ENCODE measurements at places on chromosomes 2 and 18. TPM values are rescaled to one million over a fixed set of nuclear protein-coding genes. Genes with fewer than 3 reads are reported as not detected.
A peak's percentile ranks its signal among the peaks of the same experiment; 100 is the strongest.

C2orf92 gene
- total RNA-seq: 6.9 TPM

RHBDD1 gene
- total RNA-seq: 33.1 TPM

GRCh38 chr2:24774373-24774772, 18.8 kb downstream of the PTRHD1 start:
- no peak overlapping the region for H3K4me3 ChIP-seq
- peaks cover 6% of the 10 kb centered on the region for H3K36me3 ChIP-seq
- no peak overlapping the region for H3K27ac ChIP-seq

TPO gene
- total RNA-seq: not detected

GRCh38 chr18:50788284-50788683, 31.5 kb downstream of the MRO start:
- H3K27ac ChIP-seq: no peak overlapping the region
- H3K36me3 ChIP-seq: no peaks in the 10 kb centered on the region
- H3K27me3 ChIP-seq: no peaks in the 10 kb centered on the region
- DNase-seq: no peak

DNA sequence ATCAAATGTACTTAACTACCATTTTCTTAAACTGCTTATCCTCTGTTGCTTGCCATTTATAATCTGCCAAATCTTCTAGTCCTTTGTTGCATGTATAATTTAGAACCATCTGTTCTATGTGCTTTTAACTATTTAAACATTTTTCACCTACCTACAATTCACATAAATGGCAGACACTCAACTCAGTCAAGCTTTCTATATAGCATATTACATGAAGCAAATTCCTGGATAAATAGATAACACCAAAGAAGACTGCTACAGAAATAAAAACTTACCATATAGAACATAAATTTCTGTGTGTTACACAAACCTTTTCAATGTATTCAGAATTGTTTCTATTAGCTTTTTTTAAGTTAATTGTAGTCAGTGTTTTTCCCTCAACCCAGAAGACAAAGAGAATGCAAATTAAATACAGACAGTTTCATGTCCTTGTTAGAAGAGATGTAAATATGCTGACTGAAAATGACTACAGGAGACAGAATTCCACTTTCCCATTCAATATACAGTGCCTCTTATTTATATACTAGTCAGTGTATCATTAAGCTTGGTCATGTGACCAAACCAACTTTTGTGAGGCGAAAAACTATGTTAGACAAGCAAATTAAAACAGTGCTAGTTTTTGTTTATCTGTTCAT, 2.6 kb downstream of the BAZ2B start:
- H3K27me3 ChIP-seq: peaks cover 35% of the 10 kb centered on the region
- peaks cover 8% of the 10 kb centered on the region for H3K4me1 ChIP-seq
- DNase-seq: no peak
- no peak overlapping the region for H3K4me3 ChIP-seq
- H3K27ac ChIP-seq: no peak overlapping the region

DNA sequence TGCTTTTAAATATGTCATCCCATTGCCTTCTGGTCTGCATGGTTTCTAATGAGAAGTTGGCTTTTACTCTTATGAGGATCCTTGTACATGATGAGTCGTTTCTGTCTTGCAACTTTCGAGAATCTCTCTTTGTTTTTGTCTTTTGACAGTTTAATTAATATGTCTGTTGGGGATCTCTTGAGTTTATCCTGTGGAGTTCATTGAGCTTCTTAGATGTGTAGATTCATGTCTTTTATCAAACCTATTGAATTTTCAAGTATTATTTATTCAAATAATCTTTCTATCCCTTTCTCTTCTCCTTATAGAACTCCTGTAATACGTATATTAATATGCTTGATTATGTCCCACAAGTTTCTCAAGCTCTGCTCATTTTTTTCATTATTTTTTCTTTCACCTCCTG, 67.9 kb downstream of the TMEM185B start:
- DNase-seq: no peak
- H3K36me3 ChIP-seq: peaks cover 22% of the 10 kb centered on the region
- no peaks in the 10 kb centered on the region for H3K4me1 ChIP-seq
- H3K4me3 ChIP-seq: no peak overlapping the region

GRCh38 chr2:195871326-195871725, 197.3 kb downstream of the DNAH7 start:
- no peak for DNase-seq
- peaks cover 5% of the 10 kb centered on the region for H3K27me3 ChIP-seq
- no peak overlapping the region for H3K4me3 ChIP-seq
- no peaks in the 10 kb centered on the region for H3K36me3 ChIP-seq
- no peaks in the 10 kb centered on the region for H3K4me1 ChIP-seq
- no peak overlapping the region for H3K27ac ChIP-seq

DNA sequence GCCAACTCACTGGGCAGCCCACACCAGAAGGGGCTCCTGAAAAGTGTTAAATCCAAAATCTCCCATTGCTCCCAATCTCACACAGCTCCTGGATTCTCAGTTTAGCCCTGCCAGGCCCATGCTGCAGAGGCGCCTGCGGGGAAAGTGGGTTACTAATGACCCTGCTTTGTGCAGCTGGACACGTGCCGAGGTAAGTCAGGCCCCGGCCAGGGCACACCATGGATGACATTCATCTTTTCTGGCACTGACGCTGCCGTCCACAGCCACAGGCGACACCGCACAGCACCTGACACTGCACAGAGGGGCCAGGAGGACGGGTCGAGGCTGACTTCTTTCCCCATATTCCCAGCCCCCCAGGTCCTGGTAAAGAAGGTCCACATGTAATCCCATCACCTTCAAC, 193.5 kb downstream of the EIPR1 start:
- H3K27ac ChIP-seq: no peak overlapping the region
- H3K36me3 ChIP-seq: peaks cover 8% of the 10 kb centered on the region
- DNase-seq: no peak
- no peaks in the 10 kb centered on the region for H3K4me1 ChIP-seq
- no peak overlapping the region for H3K4me3 ChIP-seq

STEAP3 gene
- 0.19 TPM for total RNA-seq

CCDC74B gene
- 1.5 TPM for total RNA-seq

RAPGEF4 gene
- 1.1 TPM for total RNA-seq

- DNase-seq: no peak
- H3K4me3 ChIP-seq: no peak overlapping the region
- no peaks in the 10 kb centered on the region for H3K4me1 ChIP-seq
- no peaks in the 10 kb centered on the region for H3K36me3 ChIP-seq
Measured at GRCh38 chr18:7722955-7723354, 155.8 kb downstream of the PTPRM start.

- DNase-seq: no peak
- peak overlapping the region; percentile 54 for H3K4me3 ChIP-seq
- peak overlapping the region; percentile 67 for H3K27ac ChIP-seq
- no peaks in the 10 kb centered on the region for H3K27me3 ChIP-seq
Measured at GRCh38 chr2:149537092-149537726, 50.4 kb downstream of the MMADHC start.

- H3K27ac ChIP-seq: no peak overlapping the region
- no peaks in the 10 kb centered on the region for H3K27me3 ChIP-seq
- no peak overlapping the region for H3K4me3 ChIP-seq
- peaks cover 4% of the 10 kb centered on the region for H3K36me3 ChIP-seq
- H3K4me1 ChIP-seq: no peaks in the 10 kb centered on the region
Measured at GRCh38 chr2:36197181-36197971, 158.2 kb upstream of the CRIM1 start.

GRCh38 chr18:22214731-22215528, 45.5 kb downstream of the GATA6 start:
- no peak overlapping the region for H3K4me3 ChIP-seq
- H3K4me1 ChIP-seq: peaks cover 4% of the 10 kb centered on the region
- no peak for DNase-seq
- peaks cover 1% of the 10 kb centered on the region for H3K27me3 ChIP-seq

DNA sequence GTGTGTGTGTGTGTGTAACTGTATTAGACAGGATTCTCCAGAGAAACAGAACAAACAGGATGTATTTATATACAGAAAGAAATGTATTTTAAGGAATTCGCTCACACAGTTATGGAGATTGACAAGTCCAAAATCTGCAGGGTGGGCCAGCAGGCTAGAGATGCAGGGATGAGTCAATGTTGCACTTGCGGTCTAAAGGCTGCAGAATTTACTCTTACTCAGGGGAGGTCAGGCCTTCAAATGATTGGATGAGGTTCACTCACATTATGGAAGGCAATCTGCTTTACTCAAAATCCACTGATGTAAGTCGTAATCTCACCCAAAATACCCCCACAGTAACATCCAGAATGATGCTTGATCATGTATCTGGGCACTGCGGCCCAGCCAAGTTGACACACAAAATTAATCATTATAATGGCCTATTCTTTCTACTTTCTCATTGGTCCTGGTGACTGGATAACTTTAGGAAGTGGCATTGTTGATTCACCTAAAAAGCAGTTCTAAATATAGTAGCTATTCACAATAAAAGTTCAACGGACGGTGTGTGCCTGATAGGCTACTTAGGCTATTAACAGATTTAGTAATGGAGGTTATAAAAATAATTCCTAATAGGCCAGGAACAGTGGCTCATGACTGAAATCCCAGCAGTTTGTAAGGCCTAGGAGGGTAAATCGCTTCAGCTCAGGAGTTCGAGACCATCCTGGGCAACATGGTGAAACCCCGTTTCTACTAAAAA, 40.6 kb upstream of the ACYP2 start:
- H3K27ac ChIP-seq: no peak overlapping the region
- peaks cover 6% of the 10 kb centered on the region for H3K4me1 ChIP-seq
- DNase-seq: no peak
- no peaks in the 10 kb centered on the region for H3K36me3 ChIP-seq
- H3K27me3 ChIP-seq: no peaks in the 10 kb centered on the region

EVX2 gene
- not detected for total RNA-seq

AOX1 gene
- not detected for total RNA-seq

DNA sequence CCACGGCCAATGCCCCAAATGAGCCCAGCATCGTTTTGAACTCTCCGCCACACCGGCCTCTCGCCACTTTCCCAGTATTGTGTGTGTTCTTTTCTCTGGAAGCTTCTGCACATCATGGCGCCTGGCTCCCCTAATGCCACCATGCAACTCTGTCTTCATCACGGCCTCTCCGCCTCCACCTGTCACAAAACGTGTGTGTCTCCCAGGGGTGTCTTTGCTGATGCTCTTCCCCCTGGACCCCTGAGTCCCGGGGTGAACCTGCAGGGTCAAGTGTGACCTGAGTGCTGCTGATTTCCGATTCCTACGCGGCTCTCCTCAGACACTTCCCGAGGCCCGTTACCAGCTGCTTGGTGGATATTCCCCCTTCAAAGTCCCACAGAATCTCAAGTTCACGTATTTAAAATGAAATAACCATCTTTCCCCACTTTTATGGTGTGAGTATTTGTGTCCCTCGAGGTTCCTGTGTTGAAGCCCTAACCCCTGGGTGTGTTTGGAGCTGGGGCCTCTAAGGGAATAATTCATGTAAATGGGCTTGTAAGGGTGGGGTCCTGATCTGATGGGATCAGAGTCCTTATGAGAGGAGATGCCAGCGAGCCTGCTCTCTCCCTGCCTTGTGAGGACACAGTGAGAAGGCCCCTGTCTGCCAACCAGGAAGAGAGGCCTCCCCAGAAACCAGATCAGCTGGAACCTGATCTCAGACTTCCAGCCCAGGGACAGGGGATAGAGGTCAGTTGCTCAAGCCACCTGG, 87.5 kb upstream of the PXDN start:
- DNase-seq: no peak
- peaks cover 2% of the 10 kb centered on the region for H3K27me3 ChIP-seq
- H3K36me3 ChIP-seq: no peaks in the 10 kb centered on the region
- no peak overlapping the region for H3K27ac ChIP-seq
- no peaks in the 10 kb centered on the region for H3K4me1 ChIP-seq
- no peak overlapping the region for H3K4me3 ChIP-seq

- H3K27ac ChIP-seq: no peak overlapping the region
- H3K4me3 ChIP-seq: no peak overlapping the region
- H3K27me3 ChIP-seq: no peaks in the 10 kb centered on the region
- DNase-seq: no peak
Measured at GRCh38 chr18:27713738-27714095, 463.2 kb downstream of the CDH2 start.

INO80C gene
- total RNA-seq: 21.7 TPM

DNA sequence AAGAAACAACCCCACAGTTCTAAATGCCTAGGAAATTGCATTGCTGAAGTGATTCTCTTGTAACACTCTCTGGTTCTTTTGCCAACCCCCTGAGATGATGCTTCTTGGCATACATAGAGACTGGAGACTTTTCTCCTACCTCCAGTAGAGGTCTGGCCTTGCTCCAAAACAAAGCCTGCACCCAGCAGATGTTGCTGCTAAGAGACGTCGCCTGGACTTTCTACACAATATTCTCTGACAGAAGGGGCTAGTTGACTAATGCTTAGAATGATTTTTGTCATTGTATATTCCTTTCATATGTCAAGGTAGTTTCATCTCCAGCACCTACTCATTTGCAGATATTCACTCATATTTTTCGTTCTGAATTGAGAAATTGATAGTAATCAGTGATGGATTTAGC, 24.6 kb downstream of the SOWAHC start:
- H3K27me3 ChIP-seq: no peaks in the 10 kb centered on the region
- H3K27ac ChIP-seq: no peak overlapping the region
- H3K36me3 ChIP-seq: no peaks in the 10 kb centered on the region
- H3K4me3 ChIP-seq: no peak overlapping the region

POTEI gene
- not detected for total RNA-seq

TMEM247 gene
- not detected for total RNA-seq

DNA sequence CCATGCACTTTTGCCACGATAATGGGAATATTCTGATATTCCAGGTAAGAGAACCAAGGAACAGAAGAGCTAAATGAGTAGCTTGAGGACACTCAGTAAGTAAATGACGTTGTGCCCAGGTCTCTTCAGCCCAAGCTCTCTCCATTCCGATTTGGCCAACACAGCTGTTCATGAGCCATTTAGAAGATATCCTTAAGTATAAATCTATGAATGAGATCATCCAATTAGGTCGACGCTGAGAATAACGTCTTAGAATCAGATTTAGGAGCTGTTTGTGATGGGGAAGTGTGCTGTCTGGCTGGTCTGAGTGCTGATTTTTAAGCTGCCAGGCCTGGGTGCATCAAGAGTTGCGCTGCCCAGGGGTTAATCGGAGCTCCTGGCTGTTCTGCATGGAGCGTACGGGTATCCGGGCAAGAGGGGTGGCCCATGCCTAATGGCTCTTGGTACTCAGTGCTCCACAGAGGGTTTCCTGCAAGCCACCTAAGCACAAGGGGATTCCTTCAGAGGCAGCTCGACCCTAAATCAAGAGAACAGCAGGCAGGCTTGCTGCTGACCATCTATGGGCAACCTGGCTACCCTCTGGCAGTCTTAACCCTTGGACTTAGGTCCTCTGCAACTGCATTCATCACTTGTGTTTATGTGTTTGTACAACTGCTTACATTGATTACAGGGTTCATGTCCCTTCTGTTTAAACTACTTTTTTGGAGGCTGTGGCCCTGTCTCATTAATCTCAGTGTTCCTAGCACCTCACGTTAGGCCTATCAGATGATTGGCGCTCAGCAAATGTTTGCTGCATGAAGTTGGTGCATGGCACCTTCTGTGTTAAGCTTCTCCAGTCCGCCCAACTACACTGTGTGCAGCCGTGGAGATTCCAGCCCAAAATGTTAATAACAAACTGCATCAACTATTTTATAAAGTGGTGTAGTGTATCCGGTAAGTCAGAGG, 31.9 kb downstream of the SOX11 start:
- H3K4me3 ChIP-seq: no peak overlapping the region
- DNase-seq: no peak
- peaks cover 7% of the 10 kb centered on the region for H3K27me3 ChIP-seq
- H3K4me1 ChIP-seq: no peaks in the 10 kb centered on the region
- H3K36me3 ChIP-seq: no peaks in the 10 kb centered on the region
- H3K27ac ChIP-seq: no peak overlapping the region

Measured in activated naive CD8-positive, alpha-beta T cell treated with anti-CD3 and anti-CD28 coated beads, Interleukin-2, amount 10 ng/mL, durations not matched to agents 7 days and 5 days (primary cell).